Activated CD4-positive, alpha-beta T cell treated with anti-CD3 and anti-CD28 coated beads for 36 hours (primary cell): ENCODE measurements at places on chromosomes 6 and 20.

DNA sequence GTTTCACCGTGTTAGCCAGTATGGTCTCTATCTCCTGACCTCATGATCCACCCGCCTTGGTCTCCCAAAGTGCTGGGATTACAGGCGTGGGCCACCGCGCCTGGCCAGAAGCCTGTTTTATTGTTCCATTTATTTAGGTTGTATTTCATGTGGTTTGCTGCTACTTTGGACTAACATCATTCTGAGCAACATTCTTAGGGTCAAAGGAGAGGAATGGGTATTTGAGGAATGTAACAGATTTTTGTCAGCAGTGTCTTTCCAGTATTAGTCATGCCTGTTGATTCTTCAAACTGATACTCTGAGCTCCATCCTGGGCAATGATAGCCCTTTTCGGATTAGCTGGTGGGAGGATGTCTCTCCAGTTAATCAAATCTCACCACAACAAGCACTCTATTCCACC, 213.0 kb upstream of the CITED2 start:
- DNase-seq, result no peak

DNA sequence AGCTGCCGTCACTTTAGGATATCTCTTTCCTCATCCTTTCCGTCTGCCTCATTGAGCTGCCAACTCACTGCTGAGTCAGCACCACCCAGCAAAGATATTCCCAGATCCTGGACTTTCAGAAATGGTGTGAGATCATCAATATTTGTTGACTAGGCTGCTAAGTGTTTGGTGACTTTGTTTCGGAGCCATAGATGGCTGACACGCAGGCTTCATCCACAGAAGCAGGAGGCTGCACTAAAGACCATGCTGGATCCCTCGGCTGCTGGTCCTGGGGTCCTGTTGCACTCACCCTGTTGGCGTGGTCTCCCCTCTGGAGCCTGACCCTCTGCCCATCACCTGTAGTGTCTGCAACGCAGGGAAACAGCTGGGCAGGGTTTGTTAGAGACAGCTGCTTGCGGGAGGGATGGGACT, 96.5 kb downstream of the ERMARD start:
- no peak for DNase-seq

DNA sequence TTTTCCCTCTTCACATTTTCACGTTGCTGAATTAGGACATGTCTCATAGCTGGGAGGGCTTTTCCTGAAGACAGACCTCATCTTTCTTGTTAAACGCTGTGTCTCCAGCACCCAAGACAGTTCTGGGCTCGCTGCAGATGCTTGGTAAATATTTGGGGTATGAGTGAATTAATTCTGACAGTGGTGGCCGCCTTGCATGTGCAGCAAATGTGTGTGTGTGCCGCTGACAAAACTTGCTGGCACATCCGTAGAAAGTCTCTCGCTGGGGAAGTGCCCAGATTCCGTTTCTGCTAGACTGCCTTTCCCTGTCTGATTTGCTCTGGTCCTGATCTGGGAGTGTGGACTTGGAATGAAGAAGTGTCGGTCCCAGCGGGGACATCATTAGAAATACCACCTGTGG, 48.2 kb upstream of the ZNFX1 start:
- DNase-seq, result no peak

DNA sequence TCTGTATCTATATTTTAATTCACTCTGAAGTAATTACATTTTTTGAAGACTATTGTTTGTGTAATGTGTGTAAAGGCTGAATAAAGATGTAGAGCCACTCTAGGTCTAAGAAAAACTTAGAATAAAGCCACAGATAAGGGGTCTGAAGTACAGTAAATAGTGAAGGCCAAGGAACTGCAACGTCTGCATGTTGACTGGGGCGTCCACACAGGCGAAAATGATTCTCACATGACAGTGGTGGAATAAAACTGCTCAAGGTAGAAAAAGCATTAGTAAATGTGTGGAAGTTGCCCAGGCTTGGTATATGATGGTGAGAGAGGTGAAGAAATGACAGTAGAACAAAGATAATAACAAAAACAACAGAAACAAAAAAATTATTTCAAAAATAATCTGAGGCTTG, 196.2 kb downstream of the KHDRBS2 start:
- DNase-seq, result no peak

GRCh38 chr6:162271922-162272321, 455.6 kb downstream of the PRKN start:
- DNase-seq, result no peak

- DNase-seq, result peak; percentile 69
These were observed 538 bp upstream of the ZFP64 start for GRCh38 chr20:52191916-52192718.

- no peak for DNase-seq
These were observed 38.0 kb upstream of the FAM83D start for GRCh38 chr20:38888059-38888831.

- no peak for DNase-seq
These were observed 21.2 kb upstream of the ASF1A start for GRCh38 chr6:118872726-118873125.

DNA sequence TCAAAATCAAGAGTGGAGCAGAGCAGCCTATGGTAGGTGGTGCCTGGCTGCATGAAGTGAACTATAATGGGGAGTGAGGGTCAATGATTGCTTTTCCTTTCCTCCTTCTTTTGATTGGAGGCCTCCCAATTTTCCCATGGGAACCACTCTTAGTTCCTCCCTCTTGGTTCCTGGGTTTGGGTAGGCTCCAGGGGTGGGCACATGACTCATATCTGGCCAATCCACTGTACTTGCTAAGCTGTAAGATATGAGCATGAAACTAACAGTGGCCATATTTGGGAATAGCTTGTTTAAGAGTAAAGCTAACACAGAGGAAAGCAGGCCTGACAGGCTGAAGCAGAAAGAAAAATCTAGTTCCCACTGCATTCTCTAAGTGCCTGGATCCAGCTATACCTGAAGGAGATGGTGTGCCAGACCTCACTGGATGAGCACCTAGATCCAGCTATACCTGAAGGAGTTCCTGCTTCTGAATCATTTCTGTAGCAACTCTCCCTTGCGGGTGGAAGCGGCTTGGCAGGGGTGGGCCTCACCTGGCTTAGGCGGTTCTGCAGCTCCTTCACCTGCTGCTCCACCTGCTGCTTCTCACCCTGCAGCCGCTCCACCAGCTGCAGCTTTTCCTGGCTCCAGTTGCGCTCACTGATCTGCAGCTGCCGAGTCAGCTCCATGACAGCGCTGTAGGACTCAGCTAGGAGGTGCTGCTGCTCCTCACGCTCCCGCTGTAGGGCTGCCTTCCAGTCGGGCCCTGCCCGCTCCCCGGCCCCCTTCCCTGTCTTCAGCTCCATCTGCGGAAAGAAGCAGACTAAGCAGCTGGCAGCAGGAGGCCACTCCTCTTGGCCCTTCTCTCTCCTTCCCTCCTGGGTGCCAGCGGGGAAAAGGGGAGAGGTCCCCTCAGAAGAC, 29.0 kb upstream of the DSN1 start:
- DNase-seq, result no peak

- DNase-seq, result no peak
These were observed 32.4 kb upstream of the ADTRP start for GRCh38 chr6:11810854-11811643.

GRCh38 chr6:44630125-44631028, 242.9 kb downstream of the CDC5L start:
- peak; percentile 68 for DNase-seq

- no peak for DNase-seq
These were observed 899.5 kb upstream of the ADGRB3 start for GRCh38 chr6:67735623-67736022.

DNA sequence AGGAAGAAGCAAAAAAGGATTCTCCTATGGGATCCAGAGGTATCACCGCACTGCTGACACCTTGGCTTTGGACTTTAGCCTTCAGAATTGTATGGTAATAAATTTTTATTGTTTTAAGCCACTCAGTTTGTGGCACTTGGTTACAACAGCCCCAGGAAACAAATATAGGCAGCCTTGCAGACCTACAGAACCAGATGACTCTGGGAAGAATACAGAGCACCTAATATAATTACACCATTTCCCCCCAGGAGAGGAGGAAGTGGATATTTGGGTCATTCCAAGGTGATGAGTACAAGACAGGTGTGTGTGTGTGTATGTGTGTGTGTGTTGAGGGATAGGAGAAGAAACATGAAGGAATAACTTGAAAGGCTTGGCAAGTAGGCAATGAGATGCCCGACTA, 84.2 kb upstream of the ENPP5 start:
- no peak for DNase-seq
